HS-27A (cell line): ENCODE measurements at places on chromosomes 3 and 15.
A peak's percentile ranks its signal among the peaks of the same experiment; 100 is the strongest.

- DNase-seq: no peak
Measured at GRCh38 chr3:142574665-142575064, 3.9 kb downstream of the ATR start.

DNA sequence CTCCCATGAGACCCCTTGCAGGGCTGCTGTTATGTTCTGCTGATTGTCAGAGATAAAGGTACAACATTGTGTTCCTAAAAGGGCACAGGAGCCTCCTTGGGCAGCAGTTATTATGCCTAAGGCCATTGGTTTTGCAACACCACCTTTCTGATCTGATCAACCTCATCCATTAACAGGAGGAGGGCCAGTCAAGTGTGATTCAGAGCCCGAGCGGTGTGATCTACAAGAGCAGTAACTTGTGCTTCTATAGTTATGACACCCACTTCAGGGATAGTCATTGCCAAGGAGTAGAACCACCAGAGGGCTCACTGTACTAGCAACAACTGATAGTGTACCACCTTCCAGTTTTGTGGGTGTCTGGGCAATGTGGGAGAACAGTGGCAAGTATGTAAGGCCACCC is 1457.9 kb upstream of the CADM2 start:
- DNase-seq: no peak

DNA sequence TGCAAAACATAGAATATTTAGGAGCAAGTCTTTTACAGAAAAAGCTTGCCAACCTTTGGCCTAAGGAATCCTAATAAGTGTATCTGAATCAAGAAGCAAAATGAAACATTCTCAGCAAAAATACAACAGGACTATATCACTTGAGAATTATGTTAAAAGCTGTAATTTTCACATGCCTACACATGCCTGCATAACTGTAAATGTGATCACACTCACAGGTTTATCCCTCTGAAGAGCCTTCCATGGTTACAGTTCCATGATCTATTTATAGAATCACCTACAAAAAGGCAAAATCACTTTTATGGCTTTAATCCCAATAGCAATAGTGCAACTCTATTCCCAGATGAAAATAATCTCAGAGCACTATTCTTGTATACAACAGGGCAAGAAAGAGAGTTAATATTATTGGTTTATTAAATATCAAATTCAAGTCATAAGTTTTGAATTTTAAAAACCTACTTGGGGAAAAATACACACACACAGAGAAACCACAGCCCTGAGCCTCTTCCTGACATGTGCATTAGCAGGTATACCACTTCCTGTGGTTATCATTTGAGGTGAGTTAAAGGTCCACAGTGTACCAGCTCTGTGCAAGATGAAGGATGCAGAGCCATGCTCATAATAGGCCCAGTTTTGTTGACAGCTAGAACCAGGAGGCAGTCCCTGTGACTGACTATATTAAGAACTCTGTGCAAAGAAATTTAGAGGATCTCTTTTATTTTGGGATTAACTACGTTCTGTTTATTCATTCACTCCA is 252.5 kb upstream of the TGFBR2 start:
- DNase-seq: no peak

DNA sequence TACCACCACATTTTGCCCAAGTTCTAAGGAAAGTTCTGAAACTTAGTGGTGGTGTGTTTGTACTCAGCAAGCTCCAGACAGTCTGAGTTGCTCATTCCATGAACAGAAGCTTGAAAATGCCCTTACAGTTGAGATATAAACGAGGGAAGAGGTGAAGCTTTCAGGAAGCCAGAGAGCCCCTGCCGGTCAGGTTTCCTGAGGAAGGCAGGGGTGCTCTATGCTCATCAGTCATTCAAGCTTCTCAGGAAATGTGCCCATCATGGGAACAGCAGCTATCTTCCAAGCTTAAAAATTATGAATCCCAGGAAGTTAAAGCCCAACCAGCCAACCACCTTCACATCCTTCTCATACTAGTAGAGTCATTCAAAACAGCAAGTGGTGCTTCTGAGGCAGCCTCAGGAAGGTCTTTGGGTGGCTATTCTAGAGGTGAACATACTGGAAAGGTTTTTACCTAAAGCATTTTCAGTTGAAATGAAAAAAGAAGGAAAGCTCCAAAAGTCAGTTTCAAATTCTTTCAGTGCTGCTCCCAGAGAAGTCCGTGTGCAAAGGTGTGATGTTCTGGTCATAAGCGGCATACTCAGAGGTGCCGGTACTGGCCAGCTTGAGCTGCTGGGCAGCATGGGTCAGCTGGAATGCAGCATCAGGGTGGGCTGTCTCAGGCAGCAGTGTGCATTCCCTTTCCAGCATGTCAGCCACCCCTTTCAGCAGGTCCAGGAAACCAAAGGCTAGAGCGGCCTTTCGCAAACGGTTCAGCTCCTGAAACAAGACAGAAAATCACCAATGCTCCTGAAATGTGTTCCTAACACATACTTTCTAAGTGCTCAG is 31.8 kb downstream of the INTS14 start:
- no peak for DNase-seq

GRCh38 chr3:113223475-113224281 is 12.3 kb downstream of the BOC start:
- DNase-seq: no peak

DNA sequence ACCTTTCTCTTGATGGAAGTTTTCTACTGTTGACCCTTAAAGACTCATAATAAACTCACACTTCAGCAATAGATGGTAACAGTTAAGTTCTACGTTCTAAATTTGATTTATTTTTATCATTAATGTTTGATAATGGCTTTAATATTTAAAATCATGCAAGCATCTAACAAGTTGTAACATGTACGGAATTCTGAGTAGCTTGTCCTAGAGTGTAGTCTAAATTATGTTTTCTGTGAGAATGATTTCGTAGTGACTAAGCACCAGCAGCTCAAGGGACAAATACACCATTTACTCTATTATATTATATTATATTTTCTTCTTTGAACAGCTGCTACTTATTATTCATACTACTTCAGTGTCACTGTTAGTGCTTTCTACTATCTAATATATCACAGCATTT is 345.6 kb downstream of the NLGN1 start:
- no peak for DNase-seq

DNA sequence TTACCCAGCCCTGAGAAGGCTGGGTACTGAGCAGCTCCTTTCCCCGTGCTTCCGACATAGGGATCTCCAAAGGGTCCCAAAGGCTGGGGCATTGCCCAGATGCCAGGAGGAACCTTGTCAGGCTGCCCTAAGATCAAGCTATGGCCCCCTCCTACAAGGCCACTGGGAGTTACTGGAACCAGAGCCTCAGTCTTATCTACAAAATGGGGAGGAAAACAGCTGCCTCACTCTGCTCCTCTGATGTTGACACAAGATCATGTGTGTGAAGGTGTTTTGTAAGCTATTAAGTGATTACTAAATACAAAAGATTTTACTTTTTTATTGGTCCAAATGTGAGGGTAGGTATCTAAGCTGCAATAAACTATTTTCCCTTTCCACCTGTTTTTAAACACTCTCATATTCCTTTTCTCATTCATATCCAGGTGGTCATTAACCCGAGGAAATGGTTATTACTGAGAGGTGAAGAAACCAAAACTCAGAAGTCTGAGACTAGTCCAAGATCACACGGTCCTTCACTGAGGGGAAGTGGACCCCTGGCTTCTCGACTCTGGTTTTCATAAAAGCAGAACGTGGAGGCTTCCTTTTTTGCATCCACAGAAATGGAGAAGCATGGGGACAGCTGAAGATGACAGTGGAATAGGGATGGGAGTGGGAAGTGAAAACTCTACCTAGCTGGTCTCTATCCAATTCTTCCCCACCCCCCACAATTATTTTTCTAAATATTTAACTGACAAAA is 1.7 kb downstream of the ARPIN start:
- no peak for DNase-seq

DNA sequence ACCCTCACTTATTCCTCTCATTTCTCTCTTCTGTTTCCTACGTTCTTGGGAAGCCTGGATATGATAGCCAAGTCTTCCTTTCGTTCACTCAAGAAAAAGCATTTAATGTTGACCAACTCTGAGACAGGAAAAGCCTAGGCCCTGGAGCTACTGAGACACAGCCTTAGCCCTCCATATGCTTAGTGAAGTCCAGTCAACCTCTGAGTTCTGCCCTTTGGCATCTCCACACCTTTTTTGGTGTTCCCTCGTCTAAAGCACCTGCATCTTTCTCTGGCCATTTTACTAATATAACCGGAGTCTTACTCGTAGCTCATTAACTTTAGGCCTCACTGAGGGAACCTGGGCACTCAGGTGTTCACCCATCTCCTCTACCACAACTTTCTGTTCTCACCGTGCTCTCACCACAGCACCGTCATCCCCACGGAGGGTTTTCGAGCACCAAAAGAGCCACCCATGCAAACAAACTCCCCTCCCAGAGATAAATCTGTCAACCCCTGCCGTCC is 632 bp downstream of the MTHFS start:
- DNase-seq: peak; percentile 12

- no peak for DNase-seq
Measured at GRCh38 chr3:30204126-30204525, 402.3 kb upstream of the TGFBR2 start.

DNA sequence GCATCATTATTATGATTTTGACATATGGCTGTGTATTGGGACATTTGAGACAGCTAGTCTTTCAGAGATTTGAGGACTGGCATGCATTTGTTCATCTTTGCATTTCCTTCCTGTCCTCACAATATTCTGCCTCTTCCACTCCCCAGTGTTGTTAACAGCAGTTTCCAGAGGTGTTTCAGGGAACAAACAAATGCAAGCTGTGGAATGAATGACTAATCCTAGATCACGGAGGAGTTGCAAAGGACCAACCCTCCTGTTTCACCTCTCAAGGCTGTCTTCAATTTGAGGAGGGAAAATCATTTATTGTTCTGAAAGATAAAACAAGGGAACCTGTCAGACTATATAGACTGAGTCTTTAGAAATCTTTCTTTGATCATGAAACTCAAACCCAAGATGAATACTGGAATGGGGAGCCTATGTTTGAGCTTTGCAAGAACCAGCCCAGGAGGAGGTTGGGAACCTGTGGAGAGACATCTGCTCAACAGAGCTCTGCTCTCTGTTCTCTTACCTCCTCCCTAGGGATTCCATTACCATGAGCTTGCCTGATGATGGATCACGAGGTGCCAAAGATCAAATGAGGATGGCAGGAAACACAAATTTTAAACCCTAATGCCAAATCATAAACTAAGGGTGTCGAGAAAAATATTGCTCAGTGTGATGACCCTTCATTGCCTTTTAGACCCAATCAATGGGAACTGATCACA is 68.5 kb downstream of the SLC7A14 start:
- DNase-seq: no peak

DNA sequence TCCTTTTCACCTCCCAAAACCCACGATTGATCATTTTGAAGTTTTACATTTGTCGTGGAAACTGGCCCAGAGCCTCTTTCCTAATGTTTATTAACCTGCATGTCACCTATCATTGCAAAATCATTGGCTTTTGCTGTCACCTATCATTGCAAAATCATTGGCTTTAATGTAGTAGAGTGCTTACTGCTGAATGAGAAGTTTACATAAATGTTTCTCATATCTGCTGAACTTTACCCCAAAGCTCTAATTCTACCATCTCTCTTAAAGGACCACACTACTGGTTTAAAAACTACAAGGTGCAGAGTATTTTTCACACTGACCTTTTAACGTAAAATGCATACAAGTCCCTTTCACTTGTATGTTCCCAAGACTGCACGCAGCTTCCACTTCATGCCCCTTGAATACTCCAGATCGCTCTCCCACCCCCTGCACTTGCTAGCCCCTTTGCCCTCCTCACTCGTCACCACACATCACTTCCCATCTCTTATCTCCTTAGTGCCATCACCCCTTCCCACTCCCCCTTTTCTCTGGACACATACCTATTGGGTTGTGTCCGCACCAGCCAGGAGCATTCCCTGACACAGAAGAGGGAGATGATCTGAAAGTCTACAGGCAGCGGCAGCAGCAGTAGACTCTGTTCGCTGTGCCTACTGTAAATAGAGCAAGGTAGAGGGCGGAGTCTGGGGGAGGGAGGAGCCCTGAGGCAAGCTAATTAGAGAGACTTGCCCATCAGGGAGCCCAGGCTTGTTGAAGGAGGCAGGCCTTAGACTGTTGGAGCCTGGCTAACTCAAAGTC is 30.2 kb upstream of the ATOSA start:
- no peak for DNase-seq

- no peak for DNase-seq
Measured at GRCh38 chr15:45704329-45705249, 69.8 kb downstream of the SQOR start.

DNA sequence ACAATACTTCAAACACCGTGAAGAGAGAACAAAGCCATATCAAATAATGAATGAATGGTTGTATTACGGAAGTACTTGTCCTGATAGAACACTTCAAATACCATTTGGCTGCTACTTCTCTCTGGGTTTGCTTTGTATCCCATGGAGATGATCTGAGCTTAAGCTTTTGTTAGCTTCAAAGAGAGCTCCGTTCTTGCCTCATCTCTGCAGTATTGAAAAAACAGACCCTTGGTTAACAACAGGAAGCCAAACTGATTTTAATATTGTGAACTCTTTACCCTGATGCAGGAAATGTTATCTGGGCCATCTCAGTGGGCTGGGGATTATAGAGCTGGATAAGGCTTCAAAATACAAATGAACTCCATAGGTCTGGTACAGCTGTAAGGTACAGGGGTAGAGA is 101.0 kb downstream of the CHL1 start:
- DNase-seq: no peak

DNA sequence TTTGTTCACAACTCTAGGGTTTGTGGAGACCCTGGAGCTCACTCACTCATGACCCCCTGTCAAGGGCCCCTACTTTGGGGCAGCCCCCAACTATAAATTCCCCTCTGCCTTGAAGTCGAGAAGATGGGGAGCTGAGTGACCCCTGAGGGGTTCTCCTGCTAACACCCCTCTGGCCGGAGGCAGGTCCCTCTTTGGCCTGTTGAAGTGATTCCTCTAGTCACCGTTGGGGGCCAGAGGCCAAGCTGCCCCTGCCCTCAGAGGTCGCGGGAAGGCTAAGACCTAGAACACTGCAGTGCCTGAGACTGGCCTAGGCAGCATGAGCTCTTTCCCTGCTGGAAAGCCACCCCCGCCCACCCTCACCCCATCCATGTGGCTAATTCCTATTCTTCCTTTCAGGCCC is 15.4 kb upstream of the SKOR1 start:
- DNase-seq: no peak

- no peak for DNase-seq
Measured at GRCh38 chr3:18302517-18302916, 122.6 kb downstream of the SATB1 start.

DNA sequence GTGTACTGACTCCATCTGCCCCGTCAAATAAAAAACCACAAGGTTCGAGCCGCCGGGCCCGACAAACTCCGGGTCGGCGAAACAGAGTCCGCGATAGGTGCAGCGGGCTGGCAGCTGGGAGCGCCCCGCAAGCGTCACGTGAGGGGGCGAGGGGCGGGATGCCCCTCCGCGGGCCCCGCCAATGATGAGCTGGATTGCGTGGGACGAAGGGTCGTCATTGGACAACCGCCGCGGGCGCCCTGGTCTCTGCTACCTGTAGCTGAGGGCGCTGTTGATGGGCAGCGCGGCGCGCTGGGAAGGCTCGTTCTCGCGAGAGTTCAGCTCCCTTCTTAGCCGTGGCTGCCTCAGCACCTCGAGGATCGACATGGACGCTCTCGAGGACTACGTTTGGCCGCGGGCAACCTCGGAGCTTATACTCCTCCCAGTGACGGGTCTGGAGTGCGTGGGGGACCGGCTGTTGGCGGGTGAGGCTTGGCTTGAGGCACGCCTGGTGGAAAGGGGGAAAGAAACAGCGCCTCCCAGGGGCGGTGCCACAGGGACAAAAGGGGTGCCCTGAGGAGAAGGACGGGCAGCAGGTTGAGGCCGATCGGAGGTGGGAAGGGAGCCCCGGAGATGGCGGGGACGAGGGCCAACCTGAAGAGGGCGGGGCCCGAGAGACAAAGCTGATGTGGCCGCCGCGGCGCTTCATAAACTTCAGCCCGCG is at the start of gene WDR6:
TSS of gene WDR6 (plus strand) at position 324 of the 703 bp plus-strand sequence. CDS start at position 365, 41 bp downstream.
- DNase-seq: peak; percentile 97

GRCh38 chr3:98630416-98630815 is 37.0 kb upstream of the CPOX start:
- no peak for DNase-seq
